Stimulated activated CD4-positive, alpha-beta T cell treated with anti-CD3 and anti-CD28 coated beads, Interleukin-12 subunit alpha, Interleukin-12 subunit beta, amount 100 ng/mL, for 48 hours (primary cell): ENCODE measurements at places on chromosomes 7 and 10.

DNA sequence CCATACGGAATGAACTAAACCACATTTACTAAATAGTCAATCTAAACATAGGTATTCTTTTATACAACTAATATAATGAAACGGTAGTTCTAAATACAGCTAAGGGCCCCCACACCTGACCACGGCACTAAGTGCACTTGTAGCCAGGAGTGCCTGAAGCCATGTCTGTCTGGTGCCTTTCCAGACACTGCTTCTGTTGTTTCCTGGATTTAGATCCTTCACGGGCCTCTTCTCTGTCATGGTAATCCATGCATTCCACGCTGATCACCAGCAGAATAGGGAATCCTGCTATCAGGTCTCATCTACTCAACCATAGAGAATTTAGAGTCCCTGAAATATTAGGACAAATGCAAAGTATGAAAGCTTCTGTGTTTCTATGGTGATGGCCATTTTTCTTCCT lies 37.8 kb downstream of the OSBPL3 start:
- no peak for DNase-seq

DNA sequence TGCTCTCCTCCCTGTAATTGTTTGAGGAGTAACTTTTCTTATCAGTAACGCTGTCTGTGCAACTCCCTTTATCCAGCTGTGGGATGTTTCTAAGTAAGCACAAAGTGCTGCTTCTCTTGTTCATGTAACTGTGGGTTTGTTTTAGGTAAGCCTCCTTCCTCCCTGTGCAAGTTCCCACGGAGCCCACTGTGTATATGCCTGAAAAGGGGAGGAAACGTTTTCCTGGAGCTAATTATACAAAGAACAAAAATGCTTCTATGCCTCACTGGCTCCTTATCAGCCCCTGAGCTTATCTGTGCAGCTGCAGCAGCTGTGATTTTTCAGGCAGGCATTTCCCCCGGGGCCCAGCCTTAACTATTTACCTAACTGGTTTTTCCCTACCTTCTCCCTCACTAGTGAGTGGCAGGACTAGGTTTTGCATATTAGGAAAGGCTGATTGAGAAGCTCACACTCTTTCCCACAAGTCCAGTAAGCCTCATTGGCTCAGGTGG lies 593.4 kb upstream of the GHITM start:
- DNase-seq = no peak

DNA sequence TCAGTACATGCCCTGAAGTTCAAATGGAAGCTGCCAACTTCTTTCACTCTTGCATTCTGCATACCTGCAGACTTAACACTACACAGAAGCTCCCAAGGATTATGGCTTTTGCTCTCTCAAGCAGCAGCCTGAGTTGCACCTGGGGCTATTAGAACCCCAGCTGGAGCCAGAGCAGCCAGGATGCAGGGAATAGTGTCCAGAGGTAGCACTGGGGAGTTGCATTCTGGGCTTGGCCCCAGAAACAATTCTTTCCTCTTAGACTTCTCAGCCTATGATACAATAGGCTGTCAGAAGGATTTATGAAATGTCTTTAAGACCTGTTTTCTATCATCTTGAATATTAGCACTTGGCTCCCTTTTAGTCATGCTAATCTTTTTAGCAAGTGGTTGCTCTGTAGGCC lies 886.7 kb upstream of the GHITM start:
- DNase-seq = no peak

DNA sequence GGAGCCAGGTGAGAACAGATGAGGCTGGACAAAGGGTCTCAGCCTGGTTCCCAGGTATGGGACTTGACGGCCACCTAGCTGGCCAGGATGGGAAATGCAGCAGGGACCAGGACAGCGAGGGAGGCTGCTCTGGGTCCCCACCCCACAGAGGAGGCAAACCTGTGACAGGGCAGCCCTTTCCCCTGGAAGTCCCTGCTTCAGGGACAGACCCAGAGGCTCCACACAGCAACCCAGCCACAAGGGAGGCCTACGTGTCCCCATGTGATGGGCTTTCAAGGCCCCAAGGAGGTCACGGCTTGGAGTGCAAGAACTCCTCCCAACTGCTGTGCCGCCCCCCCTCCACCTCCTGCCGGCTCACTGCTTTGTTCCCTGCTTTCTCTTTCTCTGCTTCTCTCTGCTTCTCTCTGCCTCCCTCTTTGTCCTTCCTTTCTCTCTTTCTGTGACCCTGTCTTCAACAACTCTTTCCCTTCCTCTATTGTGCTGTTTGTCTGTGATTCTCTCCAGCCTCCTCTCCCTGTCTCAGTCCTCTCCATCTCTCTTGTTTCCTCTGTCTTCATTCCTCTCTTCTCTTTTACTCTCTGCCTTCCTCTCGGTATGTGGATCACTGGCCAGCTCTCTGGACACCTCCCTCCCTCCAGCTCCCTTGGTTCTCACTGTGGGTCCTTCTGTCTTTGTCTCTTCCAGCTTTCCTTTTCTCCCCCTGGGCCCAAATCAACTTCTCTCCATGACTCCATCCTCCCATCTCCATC lies 9.6 kb upstream of the EIF5AL1 start:
- DNase-seq = no peak

DNA sequence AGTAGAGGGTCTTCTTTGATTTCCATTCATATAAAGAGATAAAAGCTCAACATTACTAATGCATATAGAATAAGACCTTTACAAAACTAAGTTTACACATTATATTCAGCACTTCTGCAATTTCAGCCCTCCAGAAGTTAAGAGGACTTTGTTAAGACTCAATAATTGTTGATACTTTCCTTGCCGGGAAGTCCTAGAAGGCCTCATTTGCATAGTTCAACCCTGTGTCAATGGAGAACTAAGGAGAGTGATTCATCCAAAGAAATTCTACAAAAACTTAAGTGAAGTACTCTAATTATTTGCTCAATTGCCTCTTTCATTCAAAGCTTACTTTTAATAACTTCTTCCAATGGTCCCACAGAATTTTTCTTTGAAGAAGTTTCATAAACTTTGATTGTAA lies 1060.3 kb upstream of the CELF2 start:
- DNase-seq = no peak

GRCh38 chr10:44968500-44969400 lies 9.1 kb downstream of the RASSF4 start:
- no peak for DNase-seq
